Esophagus muscularis mucosa (tissue), 4 donors: ENCODE measurements at places on chromosomes 13 and 19. TPM values are rescaled to one million over a fixed set of nuclear protein-coding genes. Genes with fewer than 3 reads are reported as not detected.

DNA sequence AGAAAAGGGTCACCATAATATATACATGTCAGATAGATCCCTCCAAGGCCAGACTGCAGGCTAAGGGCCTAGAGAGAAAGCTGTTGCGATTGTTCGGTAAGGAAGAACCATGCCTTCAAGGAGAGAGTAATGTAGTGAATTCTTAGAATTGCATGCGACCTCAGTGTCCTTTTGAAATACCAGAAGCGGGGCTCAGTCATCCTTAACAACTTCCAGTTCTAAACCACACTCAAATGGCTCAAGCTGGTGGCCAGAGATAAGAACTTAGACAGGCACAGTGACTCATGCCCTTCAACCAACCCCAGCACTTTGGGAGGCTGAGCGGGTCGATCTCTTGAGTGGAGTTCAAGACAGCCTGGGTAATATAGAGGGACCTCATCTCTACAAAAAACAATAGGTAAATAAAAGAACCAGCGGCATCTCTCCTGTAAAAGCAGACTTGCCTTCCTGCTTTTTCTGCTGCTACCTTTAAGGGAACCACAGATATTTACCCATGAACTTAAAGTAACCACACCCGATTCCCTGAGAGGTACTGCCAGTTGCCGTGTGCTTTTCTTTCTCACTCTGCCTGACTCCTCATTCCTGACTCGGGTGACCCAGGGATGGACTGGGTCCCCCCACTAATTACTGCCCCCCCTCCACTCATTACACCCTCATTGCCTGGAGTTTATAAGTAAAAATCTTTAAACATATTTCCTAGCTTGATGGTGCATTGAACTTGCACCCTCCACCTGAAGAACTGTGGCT lies 15.4 kb upstream of the SIGLEC6 start:
- no peak overlapping the region for H3K27ac ChIP-seq
- H3K4me3 ChIP-seq = no peak overlapping the region
- H3K36me3 ChIP-seq = no peaks in the 10 kb centered on the region
- H3K27me3 ChIP-seq = no peaks in the 10 kb centered on the region
- DNase-seq = no peak

- no peaks in the 10 kb centered on the region for H3K36me3 ChIP-seq
- no peak for DNase-seq
- H3K27me3 ChIP-seq = no peaks in the 10 kb centered on the region
- H3K4me1 ChIP-seq = peaks cover 7% of the 10 kb centered on the region
- no peak overlapping the region for H3K27ac ChIP-seq
Measured at GRCh38 chr13:79780240-79780639, 299.3 kb downstream of the NDFIP2 start.

DNA sequence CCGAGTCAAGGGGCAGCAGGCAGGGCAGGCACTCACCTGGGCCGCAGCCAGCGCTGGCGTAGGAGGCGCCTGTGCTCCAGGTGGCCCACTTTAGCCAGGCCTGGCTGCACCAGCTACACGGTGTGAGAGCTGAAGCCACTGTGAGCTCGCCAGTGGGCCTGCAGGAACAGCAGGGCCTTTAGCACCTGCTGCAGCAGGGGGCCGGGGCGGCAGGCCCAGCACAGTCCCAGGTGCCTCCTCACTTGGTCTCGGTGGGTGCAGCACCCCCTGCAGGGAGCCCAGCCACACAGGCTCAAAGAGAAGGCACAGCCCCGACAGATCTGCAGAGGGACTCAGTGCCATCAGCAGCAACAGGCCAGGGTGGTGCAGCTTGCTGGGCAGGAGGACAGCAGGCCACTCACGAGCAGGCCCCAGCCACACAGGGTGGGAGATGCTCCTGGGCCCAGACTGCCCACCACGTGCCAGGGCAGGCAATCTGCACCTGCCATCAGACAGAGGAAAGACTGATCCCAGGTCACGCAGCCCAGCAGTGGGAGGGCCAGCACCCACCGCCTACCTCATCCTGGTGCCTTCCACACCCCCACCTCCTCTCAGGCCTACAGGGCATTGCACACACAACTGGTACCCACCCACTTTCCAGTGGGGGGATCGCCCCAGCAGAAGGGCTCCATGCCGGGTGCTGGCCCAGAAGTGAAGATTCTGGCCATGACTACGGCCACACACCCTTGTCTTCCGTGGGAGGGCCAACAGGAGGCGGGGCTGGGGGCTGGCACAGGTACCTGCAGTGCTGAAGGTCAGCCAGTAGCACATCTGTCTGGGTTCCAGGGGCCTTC lies 15.8 kb downstream of the ARHGAP33 start:
- H3K4me3 ChIP-seq = no peak overlapping the region
- H3K4me1 ChIP-seq = no peaks in the 10 kb centered on the region
- no peak for DNase-seq
- no peaks in the 10 kb centered on the region for H3K36me3 ChIP-seq
- no peaks in the 10 kb centered on the region for H3K27me3 ChIP-seq

- no peaks in the 10 kb centered on the region for H3K27me3 ChIP-seq
- H3K4me3 ChIP-seq = peak overlapping the region; percentile 28
- peak overlapping the region; percentile 77 for H3K27ac ChIP-seq
- H3K4me1 ChIP-seq = peaks cover 75% of the 10 kb centered on the region
Measured at GRCh38 chr13:114119196-114119595, 13.2 kb downstream of the RASA3 start.

- H3K27me3 ChIP-seq = peaks cover 66% of the 10 kb centered on the region
- H3K4me1 ChIP-seq = peaks cover 10% of the 10 kb centered on the region
- no peak overlapping the region for H3K27ac ChIP-seq
- no peak overlapping the region for H3K4me3 ChIP-seq
Measured at GRCh38 chr19:55437410-55437809, 5.7 kb downstream of the SHISA7 start.

- peak overlapping the region; percentile 87 for H3K27ac ChIP-seq
- H3K36me3 ChIP-seq = no peaks in the 10 kb centered on the region
- H3K4me3 ChIP-seq = peak overlapping the region; percentile 77
- H3K27me3 ChIP-seq = no peaks in the 10 kb centered on the region
Measured at GRCh38 chr13:38348861-38349389, 726 bp upstream of the UFM1 start.

Gene CD37
- total RNA-seq = 10.0 TPM

Gene DOCK9
- 127 TPM for total RNA-seq
